ENCODE measurements at places on chromosomes 4 and X.

- DNase-seq: no peak
Observed at GRCh38 chr4:64250488-64250887, 158.8 kb downstream of the TECRL start.

GRCh38 chr4:124918559-124919122 is 206.1 kb upstream of the ANKRD50 start:
- DNase-seq: no peak

GRCh38 chrX:123884809-123885408 is 25.1 kb downstream of the XIAP start:
- peak; percentile 28 for DNase-seq

DNA sequence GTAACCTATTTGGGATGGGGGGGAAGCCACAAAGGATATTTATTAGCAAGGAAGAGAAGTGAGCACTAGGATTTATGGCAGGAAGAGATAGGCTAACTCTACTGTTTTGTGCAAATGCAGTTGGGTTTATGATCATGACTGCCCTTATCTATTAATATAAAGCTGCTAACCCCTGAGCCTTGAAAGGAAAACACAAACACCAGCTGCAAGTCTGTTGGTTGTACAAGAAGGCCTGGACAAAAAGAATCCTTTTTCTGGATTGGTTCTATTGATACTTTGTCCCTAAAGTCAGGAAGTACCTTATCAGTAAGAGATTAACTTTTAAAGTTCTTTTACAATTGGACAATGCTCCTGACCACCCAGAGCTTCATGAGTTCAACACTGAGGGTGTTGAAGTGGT is 188.8 kb downstream of the LRBA start:
- no peak for DNase-seq

- DNase-seq: no peak
Observed at GRCh38 chrX:56564164-56564885, 898 bp downstream of the UBQLN2 start.

- DNase-seq: no peak
Observed at GRCh38 chrX:153983321-153983801, 10.8 kb downstream of the TMEM187 start.

GRCh38 chr4:6222761-6223292 is 22.5 kb upstream of the JAKMIP1 start:
- DNase-seq: no peak

- DNase-seq: no peak
Observed at GRCh38 chr4:7192252-7193029, at the start of gene SORCS2. SORCS2 (plus strand) TSS chr4:7192538.

GRCh38 chr4:110294165-110294564 is 95.8 kb upstream of the ELOVL6 start:
- no peak for DNase-seq

GRCh38 chr4:180057891-180058671 is 2185.1 kb upstream of the TENM3 start:
- no peak for DNase-seq

GRCh38 chr4:189497516-189497915 is 443.2 kb upstream of the FRG1 start:
- DNase-seq: no peak

- DNase-seq: no peak
Observed at GRCh38 chrX:7950865-7951264, 23.7 kb upstream of the PNPLA4 start.

- no peak for DNase-seq
Observed at GRCh38 chr4:139767168-139767567, 101.5 kb downstream of the MGST2 start.

- no peak for DNase-seq
Observed at GRCh38 chr4:128130621-128131020, 69.5 kb downstream of the LARP1B start.

DNA sequence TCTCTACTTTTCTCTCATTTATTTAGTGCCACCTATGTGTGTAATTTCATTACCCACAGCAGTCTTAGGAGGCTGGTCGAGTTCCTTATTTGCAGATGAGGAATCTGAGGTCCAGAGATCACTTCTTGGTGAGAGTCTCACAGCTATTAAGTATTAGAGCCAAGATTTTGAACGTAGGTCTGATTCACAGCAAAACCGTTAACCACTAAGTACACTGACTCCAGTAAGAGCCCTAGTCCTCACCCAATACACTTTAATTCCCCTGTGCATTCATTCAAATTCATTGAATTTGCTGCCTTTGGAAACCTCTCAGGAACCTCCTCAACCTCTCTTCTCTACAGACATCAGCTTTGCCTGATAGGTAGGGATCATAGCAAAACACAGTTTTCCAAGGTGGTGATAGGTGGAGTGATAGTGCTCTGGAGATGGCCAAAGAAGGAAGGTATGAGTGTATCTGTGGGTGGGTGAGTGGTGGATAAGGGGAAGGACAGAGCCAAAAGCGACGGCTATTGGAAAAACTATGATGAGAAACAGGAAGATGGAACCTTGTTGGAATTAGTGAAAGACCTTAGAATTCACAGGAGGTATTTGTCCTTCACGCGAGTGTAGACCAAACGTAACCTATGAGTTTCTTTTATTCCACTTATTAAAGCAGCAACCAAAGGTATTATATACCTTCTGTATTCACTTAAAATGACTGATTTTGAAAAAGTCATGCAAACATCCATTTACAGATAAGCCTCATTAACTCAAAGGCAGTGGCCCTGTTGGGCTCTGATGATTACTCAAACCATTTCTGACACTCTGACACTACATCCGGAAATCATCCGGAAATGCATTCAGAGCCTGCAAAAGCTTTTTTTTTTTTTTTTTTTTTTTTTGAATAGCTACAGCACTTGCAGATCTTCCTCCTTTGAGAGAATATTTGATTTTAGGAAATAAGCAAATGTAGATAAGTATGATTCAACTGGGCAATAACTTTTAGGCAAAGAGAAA is 6.3 kb downstream of the FMR1 start:
- no peak for DNase-seq

- no peak for DNase-seq
Observed at GRCh38 chr4:3423952-3424351, 17.8 kb upstream of the HGFAC start.

GRCh38 chrX:21989384-21989783 is 42.7 kb upstream of the PHEX start:
- DNase-seq: no peak

DNA sequence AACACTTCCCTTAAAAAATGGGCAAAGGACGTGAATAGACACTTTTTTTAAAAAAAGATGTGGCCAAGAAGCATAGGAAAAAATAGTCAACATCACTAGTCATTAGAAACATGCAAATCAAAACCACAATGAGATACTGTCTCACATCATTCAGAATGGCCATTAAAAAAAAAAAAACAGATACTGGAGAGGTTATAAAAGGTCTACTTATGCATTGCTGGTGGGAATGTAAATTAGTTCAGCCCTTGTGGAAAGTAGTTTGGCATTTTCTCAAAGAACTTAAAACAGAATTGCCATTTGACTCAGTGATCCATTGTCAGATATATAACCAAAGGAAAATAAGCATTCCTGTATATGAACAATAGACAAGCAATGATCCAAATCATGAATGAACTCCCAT is 352.8 kb upstream of the EPHA5 start:
- no peak for DNase-seq

DNA sequence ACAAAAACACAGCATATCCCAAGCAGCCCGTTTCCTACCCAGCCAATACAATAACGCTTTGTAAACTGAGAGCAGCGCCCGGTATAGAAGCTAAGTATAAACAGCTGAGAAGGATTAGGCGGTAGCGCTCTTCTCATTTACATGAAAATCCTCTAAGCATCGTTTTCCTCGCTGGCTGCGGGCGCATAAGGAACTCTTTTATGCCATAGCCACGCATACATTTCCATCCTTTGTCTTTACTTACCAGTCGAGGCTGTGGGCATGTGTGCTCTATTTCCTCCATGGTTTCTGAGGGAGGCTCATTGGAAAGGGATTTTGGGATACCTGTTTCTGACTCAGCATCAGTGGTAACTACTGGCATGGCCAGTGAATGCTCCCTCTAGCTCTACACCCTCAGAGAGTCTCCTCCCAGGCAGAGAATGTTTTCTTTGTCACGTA is 383 bp downstream of the PCYT1B start:
- DNase-seq: no peak

GRCh38 chrX:153948002-153948466 is 3.6 kb upstream of the RENBP start:
- DNase-seq: no peak

DNA sequence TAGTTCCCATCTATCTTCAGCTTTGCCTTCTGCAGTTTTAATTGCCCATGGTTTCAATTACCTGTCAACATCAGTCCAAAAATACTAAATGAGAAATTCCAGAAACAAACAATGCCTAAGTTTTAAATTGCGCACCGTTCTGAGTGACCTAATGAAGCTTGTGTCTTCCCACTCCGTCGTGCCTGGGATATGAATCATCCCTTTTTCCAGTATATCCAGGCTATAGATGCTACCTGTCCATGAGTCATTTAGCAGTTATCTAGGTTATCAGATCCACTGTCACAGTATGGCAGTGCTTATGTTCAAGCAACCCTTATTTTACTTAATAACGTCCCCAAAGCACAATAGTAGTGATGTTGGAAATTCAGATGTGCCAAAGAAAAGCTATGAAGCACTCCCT is 363.6 kb upstream of the FAM241A start:
- no peak for DNase-seq

- no peak for DNase-seq
Observed at GRCh38 chr4:151029537-151029936, 14.5 kb upstream of the LRBA start.

- no peak for DNase-seq
Observed at GRCh38 chr4:118390121-118390520, 37.3 kb upstream of the PRSS12 start.

- no peak for DNase-seq
Observed at GRCh38 chrX:16825264-16826035, 39.2 kb downstream of the TXLNG start.

DNA sequence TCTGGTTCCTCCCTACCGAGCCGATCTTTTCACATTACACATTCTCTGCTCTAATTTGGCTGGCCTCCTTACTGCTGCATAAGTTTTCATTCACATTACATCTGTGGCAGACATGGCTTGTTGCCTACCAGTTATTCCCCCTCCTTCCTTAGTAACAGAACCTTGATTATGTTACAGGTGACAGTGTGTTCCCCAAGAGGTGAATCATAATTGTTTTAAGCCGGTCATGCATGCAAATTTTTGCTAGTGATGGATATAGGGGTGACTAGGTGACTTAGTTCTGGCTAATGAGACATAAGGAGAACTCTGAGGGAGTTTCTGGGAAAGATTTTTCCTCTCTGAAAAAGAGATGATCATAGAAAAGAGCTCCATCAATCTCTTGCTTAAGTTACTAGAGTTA is 8.4 kb upstream of the LAMP2 start:
- DNase-seq: no peak

DNA sequence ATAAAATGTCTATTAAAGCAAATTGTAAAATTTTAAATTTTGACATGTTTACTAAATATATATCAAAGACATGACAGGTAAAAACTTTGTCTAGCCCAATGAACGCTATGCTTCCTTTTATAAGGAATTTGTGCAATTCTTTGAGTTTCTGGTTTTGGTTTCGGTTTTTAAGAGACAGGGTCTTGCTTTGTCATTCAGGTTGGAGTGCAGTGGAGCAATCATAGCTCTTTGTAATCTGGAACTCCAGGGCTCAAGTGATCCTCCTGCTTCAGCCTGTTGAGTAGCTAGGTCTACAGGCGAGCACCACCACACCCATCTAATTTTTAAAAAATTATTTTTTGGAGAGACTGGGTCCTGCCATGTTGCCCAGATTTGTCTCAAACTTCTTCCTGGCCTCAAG is 60.7 kb downstream of the BLTP1 start:
- no peak for DNase-seq

DNA sequence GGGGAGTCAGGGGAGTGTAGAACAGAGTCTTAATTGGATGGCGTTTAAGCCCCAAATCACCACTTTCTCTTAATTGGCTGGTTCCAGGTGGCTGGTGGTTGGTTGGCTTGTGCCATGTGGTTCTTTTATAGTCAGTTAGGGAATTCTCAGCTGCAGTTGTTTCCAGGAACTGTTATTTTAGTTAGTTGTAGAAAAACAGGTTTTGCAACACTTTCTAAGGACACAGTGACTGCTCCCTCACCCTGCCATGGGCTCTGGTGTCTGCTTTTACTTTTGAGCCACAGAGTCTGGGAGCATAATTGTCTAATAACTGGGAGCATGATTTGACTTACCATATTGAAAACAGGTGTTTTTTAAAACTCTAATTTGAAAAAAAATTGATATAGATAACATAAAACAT is 75.8 kb upstream of the PCDH18 start:
- no peak for DNase-seq

- DNase-seq: no peak
Observed at GRCh38 chrX:21666679-21667078, 8.5 kb upstream of the KLHL34 start.

DNA sequence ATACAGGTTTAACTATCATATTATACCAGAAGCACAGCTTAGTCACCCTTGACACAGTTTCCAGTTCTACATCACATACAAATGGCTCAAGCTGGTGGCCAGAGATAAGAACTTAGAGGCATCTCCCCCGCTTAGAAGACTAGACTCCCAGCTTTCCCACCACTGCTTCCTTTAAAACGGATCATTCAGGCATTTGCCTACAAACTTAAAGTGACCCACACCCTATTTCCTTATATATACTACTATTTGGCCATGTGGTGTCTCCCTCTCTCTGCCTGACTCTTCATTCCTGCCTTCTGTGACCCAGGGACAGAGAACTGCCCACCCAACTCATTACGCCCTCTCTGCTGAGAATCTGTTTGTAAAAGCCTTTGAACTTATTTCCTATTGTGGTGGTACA is 781.2 kb upstream of the DIAPH2 start:
- DNase-seq: no peak

DNA sequence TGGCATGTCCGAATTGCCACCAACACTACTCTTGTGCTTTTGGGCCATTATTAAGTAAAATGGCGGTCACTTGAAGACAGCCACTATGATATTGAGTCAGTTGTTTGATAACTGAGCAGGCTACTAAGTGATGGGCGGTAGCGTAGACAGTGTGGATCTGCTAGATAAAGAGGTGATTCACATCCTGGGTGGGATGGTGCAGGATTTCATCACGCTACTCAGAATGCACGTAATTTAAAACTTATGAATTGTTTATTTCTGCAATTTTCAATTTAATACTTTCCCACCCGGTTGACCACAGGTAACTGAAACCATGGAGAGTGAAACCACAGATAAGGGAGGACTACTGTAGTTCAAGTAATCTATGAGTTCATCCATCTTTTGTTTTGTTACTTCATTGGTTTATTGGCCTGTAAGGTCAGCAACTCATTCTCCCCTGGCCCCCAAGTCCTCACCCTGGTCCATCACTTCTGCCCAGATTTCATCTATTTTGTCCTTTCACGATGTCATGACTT is 2.9 kb downstream of the ARAF start:
- no peak for DNase-seq

- DNase-seq: no peak
Observed at GRCh38 chr4:133891011-133891410, 310.6 kb downstream of the PABPC4L start.

Measured in effector CD4-positive, alpha-beta T cell (primary cell).